ENCODE measurements at places on chromosomes 12 and 14.

GRCh38 chr14:22382955-22383354 is 206.1 kb downstream of the DAD1 start:
- DNase-seq = no peak

DNA sequence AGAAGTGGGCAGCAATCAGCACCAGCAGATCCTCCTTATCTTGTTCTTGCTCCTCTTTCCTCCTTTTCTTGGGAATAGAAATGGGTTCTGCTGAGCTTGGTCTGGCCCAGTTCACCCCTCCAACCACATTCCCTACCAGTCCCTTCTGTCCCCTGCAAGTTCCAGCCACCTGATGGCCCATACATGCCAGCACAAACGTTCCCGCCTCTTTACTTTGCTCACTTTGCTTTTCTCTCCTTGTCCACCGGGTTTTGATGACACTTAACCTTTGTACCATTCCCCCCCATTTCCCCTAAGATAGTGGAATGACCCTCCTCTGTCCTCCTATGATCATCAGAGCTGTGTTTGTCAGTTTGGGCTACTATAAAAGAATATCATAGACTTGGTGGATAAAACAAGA is 23.4 kb upstream of the EML1 start:
- no peak for DNase-seq

GRCh38 chr12:122208073-122208820 is 4.7 kb downstream of the B3GNT4 start:
- no peak for DNase-seq

DNA sequence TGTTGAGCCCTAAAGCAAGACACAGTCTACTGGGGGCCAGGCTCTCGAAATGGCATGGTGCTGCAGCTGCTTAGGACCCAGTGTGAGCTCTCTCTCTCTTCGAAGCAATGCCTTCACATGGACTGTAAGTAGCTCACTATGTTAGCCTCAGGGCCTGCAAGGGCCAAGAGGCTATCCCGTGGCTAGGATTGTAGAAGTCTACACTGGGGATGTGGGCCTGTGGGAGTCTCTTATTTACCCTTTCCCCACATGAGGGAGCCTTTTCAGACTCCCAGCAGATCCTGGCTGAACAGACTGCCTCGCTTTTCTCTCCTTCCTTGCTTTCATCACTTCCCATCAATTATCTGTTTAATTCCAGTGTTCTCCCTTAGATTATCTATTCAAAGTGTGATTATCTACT is 101.4 kb downstream of the GPR65 start:
- no peak for DNase-seq

DNA sequence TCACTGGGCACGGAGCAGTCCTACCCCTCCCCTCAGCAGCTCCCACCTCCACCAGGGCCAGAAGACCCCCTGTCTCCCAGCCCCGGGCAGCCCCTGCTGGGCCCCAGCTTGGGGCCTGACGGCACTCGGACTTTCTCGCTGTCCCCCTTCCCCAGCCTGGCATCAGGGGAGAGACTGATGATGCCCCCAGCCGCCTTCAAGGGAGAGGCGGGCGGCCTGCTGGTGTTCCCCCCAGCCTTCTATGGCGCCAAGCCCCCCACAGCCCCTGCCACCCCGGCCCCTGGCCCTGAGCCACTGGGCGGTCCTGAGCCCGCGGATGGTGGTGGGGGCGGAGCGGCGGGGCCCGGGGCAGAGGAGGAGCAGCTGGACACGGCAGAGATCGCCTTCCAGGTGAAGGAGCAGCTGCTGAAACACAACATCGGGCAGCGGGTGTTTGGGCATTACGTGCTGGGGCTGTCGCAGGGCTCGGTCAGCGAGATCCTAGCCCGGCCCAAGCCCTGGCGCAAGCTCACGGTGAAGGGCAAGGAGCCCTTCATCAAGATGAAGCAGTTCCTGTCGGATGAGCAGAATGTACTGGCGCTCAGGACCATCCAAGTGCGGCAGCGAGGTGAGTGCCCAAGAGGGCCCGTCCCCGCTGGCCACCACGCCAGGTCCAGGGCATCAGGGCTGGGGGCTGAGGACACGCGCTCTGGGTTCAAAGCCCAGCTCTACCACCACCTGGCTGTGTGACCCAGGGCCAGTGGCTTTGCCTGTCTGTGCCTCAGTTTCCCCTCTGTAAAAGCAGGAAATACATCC is 58.6 kb downstream of the PHETA1 start:
- no peak for DNase-seq

DNA sequence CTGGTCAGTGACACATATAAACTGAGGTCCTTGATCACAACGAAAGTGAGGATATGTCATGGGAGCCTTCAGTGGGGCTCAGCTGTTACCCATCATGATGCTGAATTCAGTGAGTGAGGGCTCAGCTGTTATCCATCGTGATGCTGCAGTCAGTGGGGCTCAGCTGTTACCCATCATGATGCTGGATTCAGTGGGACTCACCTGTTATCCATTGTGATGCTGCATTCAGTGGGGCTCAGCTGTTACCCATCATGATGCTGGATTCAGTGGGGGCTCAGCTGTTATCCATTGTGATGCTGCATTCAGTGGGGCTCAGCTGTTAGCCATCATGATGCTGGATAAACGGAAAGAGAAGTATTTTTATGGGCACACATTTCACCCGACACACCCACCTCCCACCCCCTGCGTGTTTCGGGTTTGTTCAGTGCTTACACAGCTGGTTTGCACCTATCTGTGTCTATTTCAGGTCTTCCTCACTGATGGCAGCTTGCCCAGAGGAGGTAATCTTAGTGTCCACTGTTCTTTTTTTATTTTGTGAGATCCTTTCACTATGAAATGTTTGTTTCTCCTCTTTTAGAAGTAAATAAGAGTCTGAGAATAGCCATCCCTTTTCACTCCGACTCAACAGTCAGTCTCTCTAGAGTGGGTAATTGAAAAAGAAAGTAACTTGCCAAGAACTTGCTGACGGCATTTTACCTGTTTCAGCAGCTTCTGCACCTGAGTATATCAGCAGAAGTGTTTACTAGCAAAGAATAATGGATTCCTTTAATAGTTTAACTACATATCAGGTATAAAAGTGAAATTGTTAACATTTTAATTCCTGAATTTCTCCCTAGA is 183.0 kb downstream of the ERC1 start:
- DNase-seq = peak; percentile 95

Measured in SJCRH30 (cell line).